ENCODE measurements at places on chromosomes 6 and 20.

- no peak for DNase-seq
Measured at GRCh38 chr20:57761413-57761734, 51.6 kb upstream of the PMEPA1 start.

DNA sequence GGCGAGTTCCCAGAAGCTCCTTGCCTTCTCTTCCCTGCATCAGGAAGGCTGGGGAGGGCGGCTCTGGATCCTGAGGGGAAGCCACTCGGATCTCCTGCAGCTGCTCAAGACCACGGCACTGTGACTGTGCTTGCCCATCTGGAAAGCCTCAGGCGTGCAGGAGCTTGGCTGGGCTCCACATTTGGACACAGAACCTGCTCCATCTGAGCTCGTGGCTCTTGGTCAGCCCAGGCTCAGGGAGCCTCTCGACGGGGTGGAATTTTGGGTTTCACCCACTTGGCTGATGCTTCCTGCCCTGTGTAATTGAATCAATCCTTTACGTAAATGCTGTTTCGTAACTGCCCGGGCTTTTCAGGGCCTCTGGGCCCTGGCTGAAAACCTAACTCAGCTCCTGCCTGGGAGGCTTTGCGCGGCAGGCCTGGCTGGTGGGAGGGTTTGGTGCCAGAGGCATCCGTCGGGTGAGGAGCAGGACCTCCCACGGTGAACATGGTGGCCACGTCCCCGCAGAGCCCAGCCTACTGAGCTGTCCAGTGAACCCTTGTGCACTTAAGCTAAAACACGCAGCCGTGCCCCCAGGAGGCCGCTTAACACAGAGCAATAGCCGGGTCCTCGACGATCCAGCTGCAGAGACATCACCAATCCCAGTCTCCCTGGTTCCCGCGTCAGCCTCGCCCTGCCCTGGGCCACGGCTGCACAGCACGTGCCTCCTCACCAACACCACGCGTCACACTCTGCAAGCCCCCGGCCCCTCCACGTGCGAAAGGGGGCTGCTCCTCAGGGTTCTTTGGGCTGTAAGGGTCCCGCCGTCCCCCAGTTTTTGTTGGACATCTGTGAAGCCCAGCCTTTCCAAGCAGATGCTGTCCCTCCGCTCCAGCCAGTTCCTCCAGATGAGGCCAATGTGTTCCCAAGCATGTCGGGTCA lies 241.0 kb downstream of the DLL1 start:
- DNase-seq: no peak

DNA sequence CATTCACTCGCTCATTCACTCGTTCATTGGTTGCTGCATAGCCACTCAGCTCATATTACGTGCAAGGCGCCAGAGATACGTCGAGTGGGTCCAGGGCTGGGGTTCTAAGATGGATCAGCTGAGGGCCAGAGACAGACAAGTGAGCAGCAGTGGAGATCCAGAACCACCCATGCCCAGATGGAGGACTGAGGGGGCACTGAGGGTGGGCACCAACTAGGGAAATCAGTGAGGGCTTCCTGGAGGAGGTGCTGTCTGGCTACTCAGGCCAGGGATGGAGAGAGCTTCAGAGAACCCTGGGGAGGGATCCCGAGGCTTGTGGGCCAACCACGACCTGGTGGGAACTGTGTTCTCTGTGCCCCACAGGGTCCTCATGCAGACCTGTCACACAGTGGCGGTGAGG lies 364 bp upstream of the SPDEF start:
- no peak for DNase-seq

- DNase-seq: no peak
Measured at GRCh38 chr6:44829836-44830235, 442.3 kb downstream of the CDC5L start.

GRCh38 chr6:166251211-166251610 lies 57.0 kb downstream of the PRR18 start:
- DNase-seq: no peak

- no peak for DNase-seq
Measured at GRCh38 chr6:164982389-164982788, 327.0 kb downstream of the C6orf118 start.

GRCh38 chr6:129269076-129269475 lies 386.1 kb downstream of the LAMA2 start:
- DNase-seq: no peak

DNA sequence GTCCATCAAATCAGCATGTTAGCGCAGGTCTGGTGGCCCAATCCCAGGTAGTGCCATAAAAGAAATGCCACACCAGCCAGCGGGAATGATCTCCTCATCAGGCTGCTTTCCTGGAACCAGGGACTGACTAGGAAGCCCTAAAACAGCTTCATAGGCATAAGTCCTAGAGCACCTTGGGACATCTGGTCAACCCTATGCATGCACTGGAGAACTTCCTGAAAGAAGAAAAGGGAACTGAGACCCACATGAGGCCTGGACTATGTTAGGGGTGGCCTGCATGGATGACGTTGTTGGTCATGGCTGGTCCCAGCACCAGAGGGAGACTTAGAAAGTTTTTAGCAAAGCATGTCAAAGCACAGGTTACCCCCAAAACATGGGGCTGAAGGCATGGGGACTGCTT lies 7.6 kb upstream of the KCNK16 start:
- peak; percentile 51 for DNase-seq

- DNase-seq: no peak
Measured at GRCh38 chr20:12093057-12093796, 175.5 kb downstream of the BTBD3 start.

- peak; percentile 99 for DNase-seq
Measured at GRCh38 chr6:93419304-93420162, at the start of gene EPHA7. Gene EPHA7 (minus strand): TSS chr6:93419559. CDS start chr6:93419341, 218 bp downstream.

DNA sequence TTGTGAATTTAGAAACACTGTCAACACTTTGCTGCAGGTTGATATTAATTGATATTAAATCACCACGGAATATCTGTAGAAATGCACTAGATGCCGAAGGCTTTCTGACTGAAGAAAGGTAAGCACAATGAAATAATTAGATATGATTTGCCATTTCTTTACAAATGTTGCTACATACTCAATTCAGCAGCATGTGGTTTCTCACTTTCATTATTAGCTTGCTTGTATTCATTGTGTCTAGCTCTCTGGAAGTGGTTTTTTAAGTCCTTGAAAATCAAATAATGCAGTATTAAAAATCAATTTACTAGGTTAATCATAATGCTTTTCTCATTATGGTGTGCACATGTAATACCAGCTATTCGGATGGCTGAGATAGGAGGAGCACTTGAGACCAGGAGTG lies 231.3 kb upstream of the MARCKS start:
- DNase-seq: no peak

- no peak for DNase-seq
Measured at GRCh38 chr6:113340371-113340770, 516.8 kb upstream of the MARCKS start.

DNA sequence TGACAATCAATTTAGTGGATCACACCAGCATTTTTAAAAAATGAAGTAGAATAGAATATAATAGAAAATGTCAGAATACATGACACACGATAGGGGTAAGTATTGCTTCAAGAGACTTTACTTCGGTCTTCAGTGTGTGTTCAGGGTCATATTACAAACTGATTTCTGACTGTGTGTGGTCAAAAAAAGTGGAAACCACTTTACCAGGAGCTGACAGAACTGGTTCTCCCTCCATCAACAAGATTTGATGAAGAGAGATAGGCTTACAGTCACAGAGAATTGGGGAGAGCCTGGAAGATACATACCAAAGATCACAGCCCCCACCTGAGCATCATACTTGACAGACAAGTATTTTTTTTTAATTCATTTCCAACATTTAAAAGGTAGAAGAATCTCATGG lies 21.7 kb downstream of the ARMC2 start:
- no peak for DNase-seq

GRCh38 chr6:14655201-14656061 lies 537.9 kb downstream of the CD83 start:
- DNase-seq: no peak

DNA sequence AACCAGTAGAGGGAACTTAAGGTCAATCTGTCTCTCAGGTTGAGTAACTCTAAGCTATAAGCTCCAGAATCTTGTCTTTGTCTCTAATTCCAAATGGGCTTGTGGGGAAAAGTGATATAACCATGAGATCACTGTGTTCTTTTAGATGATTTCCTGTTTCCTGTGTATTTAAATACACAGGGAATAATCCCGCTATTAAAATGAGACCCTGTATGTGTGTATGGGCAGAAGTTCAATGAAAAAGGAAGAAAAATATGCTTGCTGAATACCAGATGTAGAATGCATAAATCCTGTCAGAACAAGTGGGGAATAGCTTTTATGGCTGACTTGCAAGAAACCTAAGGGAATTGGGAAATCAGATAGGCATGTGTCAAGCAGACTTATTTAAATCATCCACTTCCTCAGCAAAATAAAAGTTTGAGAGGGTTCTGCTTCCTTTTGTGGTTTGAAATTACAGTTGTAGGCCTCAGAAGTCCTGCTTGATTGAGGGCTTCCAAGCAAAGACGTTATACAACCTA lies 164.7 kb upstream of the PDE7B start:
- no peak for DNase-seq

DNA sequence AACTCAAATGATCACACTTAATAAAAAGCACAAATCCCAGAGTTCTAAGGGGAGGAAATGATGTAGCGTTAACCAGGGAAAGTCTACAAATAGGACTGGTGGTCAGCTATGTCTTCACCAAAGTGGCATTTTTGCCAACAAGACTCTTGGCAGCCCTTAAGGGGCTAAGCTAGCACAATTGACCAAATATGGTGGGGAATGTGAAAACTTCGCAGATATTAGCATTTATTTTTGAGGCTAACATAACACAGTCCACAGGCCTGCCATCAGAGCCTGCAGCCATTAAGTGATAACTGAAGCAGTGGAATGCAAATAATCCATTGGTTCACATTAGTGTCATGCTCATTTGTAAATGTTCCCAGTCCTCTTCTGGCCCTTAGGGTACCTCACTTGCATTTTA lies 274.6 kb downstream of the FOXC1 start:
- DNase-seq: no peak

GRCh38 chr6:38068854-38069590 lies 249.5 kb downstream of the ZFAND3 start:
- DNase-seq: peak; percentile 68

GRCh38 chr6:41647061-41647511 lies 8.8 kb downstream of the MDFI start:
- DNase-seq: no peak

DNA sequence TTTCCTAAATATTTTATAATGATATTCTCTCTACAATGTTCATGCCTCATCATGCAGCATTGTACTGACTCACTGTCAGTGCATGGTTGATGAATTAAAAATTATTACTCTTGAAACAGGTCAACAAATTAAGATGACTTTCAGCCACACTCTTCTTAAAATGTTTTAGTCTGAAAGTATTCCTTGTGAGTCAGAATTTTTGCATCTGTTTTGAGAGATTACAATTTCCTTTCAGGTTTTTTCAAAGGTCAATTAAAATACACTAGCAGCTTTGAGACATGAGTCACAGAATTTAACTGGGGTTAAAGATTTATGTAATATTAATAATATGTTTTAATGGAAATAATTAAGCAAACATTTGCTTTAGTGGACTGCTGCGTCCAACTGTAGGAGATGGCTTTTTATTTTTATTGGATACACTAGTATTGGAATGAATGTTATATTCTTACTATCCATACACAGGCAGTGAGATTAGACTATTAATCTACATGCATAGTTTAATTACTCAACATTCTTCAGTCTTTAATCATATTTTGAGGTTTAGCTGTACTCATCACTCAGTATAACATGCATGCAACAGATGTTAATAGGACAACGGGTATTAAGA lies 9.7 kb downstream of the COL12A1 start:
- DNase-seq: no peak

DNA sequence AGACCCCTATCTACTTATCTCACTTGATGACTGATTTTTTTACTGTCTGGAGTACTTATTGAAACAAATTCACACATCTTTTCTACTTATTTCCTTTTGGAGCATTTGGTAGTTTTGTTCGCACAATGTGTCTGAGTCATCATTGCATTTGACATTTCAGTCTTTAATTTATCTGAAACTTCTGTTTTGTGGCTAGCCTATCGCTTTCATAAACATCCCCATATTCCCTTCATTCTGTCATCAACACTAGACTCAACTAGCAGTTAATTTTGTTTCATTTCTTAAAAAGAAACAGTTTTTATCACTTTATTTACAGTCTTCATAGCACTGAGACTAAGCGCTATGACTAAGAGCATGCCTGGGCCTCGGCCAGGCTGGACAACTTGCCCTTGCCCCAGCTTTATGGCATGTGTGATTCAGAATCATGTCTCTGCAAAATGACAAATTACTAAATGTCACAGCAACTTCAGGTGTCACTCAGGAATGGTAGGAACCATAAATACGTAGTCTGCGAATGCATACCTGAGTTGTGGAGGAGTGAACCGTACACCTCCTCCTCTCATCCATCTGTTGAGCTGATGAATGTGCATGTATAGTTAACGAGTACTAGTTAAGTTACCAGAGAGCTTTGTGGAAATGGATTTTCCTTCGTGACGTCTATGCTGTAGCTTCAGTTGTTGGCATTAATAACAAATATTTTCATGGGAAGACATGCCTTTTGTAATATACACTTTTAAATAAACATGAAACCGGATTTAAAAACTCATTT lies 16.2 kb downstream of the L3MBTL3 start:
- no peak for DNase-seq

- no peak for DNase-seq
Measured at GRCh38 chr6:121666814-121667213, 231.4 kb downstream of the GJA1 start.

DNA sequence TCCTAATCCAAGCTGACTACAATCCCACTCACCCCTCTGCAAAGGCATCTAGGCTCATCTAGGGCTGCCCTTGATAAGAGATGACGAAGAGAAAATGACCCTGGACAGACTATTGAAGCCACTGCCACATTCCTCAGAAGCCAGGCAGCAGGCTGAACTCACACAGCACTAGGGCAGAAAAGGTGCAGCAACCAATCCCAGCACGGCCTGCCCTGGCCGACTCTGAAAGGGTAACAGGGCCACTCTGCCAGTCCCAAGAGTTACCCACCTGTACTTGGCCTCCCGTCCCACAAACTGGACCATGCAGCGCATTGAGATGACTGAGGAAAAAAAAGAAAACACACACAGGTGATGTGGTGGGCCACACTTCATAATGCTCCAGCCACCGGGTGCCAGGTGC lies 9.1 kb downstream of the MTCH1 start:
- DNase-seq: no peak

- DNase-seq: no peak
Measured at GRCh38 chr6:109521080-109521479, 38.1 kb upstream of the ZBTB24 start.

DNA sequence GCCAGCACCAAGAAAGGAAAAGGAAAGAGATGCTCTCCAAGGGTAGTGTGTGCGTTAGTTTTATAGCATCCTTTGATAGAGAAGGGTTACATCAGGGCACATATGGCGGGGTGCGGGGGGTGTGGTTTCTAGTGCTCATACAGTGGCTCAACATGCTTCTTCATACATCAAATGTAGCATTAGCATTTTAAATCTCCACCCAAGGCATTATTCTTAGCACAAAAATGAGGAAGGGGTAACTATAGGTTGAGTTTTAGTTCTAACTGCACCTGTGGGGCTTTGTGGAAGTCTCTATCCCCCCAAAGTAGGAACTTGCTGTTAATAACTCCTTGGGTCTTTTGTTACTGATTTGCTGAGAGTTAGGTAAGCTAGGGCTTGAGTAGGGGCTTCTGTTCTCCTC lies 89.3 kb downstream of the CEP57L1 start:
- DNase-seq: no peak

GRCh38 chr6:152201120-152201519 lies 393.6 kb downstream of the ESR1 start:
- DNase-seq: no peak

- no peak for DNase-seq
Measured at GRCh38 chr20:35502352-35502751, 27.1 kb downstream of the C20orf173 start.

- no peak for DNase-seq
Measured at GRCh38 chr6:138264372-138264880, 46.1 kb upstream of the PBOV1 start.

All from NCI-H146 (cell line).